Stimulated activated CD8-positive, alpha-beta memory T cell treated with anti-CD3 and anti-CD28 coated beads, Interleukin-12 subunit alpha, Interleukin-12 subunit beta, amount 100 ng/mL, for 4 hours (primary cell): ENCODE measurements at places on chromosomes 11 and 22.

DNA sequence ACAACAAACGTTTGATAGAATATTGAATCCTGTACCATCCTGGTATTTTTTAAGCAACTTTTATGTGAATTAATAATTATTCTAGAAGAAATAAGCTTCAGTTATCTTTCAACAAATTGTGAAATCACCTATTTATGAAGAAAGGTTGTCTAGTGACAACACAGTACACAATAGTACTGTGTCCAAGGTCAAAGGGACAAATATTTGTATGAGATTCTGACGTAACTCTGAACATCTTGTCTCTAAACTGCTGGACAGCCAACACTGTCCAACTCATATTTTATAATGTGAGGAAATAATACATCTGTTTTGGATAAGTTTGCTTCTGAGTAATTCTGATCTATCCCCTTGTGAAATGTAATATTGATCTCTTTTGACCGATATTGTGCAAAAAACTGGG lies 18.9 kb downstream of the CASP5 start:
- DNase-seq, result no peak

DNA sequence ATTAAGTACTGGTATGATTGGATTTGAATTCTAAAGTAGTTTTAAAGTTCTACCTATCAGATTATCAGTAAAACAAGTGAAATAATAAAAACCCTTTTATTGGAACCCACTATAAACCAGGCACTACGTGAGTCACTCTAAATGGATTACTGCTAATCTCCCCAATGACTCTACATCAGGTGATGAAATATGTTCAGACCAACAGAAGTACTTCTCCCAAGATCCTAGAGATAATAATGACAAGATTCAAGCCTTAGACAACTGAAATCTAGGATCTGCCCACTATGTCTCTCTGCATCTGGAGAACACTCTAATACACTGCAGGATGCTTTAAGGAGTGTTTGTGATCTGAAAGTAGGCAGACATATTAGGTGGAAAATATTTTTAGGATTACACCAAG lies 652.1 kb upstream of the CHORDC1 start:
- no peak for DNase-seq

DNA sequence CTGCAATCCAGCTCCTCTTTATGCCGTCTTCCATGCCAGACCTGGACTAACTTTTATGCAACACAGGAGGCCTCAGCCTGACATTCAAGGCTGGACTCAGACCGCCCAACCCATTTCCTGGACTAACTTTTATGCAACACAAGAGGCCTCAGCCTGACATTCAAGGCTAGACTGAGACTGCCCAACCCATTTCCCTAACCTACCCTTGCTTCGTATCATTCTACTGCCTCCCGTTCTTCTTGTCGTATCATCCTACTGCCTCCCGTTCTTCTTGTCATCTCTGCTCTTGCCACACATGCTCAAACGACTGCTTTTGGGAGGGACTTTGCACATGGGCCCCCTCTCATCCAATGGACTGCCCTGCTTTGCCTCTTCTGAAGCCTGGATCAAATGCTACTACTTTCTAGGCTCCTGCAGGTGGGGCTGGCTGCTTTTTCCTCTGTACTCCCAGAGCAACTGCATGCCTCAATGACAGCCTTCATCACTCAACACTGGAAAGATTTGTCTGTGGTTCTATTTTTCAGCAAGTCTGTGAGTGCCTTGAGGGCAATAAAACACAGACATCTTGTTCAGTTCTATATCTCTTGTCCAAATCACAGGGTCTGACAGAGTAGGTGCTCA lies 7.8 kb downstream of the TBC1D10A start:
- no peak for DNase-seq

DNA sequence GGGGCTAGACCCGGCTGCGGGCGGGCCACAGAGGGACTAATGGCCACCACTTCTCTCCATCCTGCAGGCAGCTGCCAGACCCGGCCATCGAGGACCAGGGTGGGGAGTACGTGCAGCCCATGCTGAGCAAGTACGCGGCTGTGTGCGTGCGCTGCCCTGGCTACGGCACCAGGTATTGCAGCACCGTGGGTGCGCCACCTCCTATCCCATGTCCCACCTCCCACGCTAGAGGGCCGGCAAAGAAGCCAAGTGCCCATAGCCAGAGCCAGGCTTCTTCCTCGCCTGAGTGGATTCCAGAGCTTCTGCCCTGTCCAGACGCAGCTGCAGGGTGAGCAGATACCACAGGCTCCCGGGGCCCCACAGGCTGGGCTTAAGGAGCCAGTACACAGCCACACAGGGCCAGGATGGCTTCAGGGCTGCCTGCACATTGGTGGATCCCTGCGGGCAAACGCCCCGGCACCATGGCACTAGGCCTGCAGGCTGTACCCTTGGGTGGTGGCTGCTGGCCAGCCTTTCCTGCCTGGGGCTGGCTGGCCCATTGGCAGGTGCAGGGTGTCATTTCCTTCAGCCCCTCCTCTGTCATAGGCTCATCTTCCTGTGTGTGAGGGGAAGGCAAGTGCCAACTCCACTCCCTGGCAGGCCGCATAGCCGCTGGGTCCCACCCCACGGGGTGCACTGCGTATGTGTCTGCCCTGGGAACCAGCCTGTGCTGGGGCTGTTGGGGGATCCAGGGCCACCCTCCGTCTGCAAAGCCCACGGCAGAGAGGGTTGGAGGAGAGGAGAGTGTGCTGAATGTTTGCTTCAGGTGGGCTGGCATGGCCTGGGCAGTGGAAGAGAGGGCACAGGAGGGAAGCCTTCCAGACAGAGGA lies 16.5 kb upstream of the DGCR8 start:
- DNase-seq, result no peak

DNA sequence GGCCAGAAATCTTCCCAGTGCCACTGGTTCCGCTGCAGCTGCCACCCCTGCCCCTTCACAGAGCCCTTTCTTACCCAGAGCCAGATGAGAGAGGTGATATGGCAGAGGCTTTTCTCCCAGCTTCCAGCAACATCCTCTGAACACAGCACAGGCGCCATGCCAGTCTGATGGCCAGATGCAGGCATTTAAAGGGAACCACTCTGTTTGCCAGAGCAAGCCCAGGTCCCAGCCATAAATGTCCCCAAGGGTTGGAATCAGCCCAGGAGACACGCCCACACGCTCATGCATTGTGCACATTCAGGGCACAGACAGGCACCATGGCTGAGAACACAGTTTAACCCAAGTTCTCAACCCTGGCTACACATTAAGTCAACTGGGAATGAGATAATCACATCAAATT lies 114.3 kb upstream of the CSNK2A3 start:
- no peak for DNase-seq

DNA sequence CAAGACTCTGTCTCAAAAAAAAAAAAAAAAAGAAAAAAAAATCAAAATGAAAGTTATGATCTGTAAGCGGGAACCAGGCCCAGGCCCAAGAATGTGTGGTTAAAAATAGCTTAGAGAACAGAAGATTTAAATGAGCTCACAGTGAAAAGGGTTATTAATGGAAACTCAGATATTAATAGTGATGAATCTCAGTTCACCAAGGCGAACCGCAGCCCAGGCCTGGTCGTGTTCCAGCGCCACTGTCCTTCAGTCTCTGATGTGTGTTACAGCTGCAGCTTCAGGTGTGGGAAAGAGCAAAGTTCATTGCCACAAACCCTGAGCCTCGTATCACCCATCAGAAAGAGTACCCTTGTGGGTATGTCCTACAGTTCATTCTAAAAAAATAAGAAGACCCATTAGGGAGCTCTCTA lies 107.1 kb downstream of the GAB2 start:
- no peak for DNase-seq

DNA sequence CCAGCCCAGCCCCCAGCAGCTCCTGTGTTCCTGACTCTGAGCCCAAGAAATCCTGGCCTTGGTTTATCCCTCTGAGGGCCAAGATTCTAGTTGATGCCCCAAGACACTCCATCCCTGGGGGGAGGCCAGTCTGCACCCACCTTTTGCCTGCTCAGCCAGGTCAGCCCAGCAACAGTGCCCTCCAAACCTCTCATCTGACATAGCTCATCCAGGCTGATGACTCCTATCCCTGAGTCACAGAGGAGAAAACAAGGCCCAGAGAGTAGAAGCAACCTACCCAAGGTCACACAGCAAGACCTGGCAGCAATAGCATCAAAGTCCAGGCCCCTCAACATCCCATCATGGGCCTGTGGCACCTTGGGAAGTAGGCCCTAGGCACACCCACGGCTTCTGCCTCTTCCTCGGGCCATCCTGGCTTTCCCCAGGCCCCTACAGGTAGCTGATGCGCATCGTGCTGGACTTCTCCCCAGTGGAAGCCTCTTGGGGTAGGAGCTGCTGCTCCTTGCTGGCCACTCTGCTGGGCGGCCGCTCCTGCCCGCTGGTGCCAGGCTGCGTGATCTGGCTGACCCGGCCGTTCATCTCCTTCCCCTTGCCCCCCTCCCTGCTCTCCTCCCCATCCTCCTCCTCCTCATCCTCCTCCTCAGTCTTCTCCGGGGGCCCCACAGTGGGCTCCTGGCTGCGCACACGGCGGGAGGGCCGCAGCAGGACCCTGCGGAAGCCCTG lies 6.0 kb downstream of the SSTR3 start:
- no peak for DNase-seq

DNA sequence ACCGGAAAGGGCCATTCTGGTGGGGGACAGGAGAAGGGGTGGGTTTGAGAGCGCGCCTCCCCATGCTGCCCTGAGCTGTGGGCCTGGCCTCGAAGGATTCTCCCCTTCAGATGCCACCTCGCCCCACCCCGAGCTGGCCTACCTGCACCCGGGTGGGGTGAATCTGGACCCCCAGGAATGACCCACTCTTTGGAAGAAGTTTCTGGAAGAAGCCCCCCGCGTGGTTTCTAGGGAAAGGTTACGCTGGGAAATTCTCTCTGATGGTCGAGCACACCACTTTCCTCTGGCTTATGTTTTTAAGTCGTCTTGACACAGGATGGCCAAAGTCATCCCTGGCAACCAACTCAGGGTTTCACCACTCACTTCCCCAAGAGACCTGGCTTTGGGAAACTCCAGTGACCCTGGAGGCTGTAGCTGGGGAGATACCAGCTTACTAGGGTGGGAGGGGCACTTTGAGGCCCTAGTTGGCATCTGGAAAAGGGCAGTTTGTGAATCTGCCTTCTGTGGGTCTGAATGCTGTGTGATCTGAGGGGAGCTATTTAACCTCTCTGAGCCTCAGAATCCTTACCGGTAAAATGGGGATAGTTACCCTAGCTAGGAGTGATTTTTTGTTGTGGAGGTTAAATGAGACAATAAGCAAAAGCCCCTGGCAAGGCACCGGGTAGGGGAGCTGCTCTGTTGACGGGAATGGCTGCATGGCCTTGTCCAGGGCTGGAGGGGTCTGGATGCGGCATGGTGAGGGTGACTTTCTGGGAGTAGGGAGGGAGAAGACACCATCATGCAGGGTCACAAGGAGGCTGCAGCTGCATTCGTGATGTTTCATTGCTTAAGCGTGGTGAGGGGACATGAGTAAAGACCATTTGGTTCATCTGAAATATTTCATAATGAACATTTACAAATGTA lies 45.3 kb upstream of the ACCSL start:
- no peak for DNase-seq

GRCh38 chr22:45717789-45718188 lies 46.2 kb downstream of the ATXN10 start:
- DNase-seq, result no peak

GRCh38 chr11:69560141-69560790 lies 78.8 kb downstream of the LINC01488 start:
- DNase-seq, result no peak

DNA sequence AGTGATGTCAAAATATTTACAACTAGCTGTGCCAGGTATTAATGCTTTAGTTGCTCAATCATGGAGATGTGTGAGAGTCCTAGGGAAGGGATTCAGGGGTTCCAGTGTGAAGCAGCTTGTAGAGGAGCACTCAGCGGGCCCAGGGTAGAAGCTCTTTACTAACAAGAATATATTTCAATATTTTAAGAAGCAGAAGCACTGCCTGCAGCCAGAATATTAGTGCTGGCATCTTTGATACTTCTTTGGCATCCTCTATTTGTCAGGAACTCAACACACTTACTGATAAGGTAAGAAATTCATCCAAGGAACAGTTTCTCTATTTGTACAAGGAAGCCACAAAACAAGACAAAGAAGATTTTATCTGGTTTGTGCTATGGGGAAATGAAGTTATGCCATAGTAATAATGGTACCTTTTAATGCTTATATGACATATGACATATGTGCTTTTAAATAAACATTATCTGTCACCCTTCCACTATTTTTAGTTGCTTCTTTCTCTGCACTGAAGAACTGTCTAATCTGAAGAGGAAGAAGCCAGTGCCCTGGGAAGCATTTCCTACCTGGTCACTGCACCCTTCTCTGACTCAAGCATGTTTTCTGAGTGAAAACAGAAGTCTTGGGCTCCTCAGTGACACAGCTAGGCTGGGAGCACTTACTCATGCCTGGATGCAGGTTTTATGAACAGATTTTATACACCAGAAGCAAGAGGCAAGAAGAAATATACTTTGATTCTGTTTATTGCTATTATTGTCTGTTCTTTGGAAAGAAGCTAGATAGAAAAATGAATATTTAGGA lies 388.1 kb upstream of the CCDC90B start:
- no peak for DNase-seq

DNA sequence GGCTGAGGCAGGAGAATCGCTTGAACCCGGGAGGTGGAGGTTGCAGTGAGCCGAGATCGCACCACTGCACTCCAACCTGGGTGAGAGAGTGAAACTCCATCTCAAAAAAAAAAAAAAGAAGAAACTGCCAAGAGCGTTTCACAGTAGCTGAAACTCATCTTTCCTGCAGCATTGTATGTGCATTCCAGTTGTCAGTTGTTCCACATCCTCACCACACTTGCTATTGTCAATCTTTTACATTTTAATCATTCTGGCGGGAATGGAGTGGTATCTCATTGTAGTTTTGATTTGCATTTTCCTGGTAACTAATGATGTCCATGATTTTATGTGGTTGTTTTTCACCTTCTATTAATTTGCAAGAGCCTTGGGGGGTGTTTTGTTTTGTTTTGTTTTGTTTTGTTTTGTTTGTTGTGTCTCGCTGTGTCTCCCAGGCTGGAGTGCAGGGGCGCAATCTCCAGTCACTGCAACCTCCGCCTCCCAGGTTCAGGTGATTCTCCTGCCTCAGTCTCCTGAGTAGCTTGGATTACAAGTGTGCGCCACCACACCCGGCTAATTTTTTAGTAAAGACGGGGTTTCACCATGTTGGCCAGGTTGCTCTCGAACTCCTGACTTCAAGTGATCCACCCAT lies 8.1 kb upstream of the GNB1L start:
- no peak for DNase-seq
